Amygdala (tissue), 56 donors: ENCODE measurements at places on chromosomes 6 and 20.

DNA sequence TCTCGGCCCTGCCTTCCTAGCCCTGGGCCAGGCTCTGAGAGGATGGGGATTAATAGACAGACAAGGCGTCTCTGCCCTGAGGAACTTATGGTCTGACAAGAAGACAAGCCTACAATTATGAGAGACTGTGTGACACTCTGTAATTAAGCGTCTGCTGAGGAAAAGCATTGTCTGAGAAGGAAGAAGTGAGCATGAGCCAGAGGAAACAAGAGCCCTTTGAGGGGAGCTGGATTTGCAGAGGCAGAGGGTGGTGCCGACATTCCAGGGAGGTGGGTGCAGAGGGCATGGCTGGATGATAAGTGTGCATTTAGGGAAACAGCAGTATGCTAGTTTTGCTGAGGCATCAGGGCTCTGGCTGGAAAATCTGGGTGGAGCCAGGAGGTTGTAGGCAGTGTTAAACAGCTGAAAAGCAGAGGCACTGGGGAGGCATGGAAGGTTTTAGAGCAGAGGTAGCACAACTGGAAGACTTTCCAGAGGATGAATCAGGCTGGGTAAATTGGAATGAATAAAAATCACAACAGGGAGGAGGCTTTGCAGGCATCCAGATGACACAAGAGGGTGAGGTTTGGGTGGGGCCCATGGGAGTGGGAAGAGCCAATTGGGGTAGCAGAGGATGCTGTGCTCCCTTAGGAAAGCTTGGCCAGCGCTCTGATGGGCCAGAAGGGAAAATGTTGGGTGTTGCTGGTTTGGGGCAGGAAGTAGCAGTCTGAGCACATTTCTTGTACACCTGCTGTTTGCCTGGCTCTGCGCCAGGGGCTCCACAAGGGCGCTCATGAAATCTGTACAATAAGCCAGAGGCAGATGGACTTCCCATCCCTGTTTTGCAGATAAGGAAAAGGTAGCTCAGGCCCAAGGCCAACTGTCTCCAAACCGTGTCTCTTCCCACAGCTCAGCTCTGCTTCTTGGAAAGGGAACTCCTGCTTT is 74.0 kb upstream of the MYL9 start:
- no peak for DNase-seq

GRCh38 chr20:61723529-61724257 is 342.0 kb downstream of the TAF4 start:
- DNase-seq = no peak

GRCh38 chr6:111838749-111839484 is 34.3 kb downstream of the FYN start:
- DNase-seq = no peak

DNA sequence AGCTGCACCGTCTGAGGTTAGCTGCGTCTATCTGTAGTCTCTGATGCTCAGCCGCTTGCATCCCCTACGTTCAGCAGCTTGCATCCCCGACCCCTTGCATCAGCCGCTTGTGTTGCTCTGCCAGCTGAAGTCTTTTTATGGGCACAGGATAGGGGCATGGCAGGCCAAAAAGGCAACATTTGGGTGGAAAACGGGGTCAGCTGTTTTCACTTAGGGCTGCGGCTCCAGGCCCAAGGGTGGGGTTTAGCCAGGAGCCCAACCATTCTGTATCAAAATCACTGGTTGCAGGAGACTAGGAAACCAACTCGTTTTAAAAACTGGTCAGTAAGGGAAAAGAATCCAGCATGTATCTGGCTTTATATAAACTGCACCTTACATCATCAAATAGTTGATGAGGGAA is 49.9 kb downstream of the FAM50B start:
- DNase-seq = no peak

GRCh38 chr20:4876301-4876700 is 125.0 kb downstream of the SLC23A2 start:
- no peak for DNase-seq

DNA sequence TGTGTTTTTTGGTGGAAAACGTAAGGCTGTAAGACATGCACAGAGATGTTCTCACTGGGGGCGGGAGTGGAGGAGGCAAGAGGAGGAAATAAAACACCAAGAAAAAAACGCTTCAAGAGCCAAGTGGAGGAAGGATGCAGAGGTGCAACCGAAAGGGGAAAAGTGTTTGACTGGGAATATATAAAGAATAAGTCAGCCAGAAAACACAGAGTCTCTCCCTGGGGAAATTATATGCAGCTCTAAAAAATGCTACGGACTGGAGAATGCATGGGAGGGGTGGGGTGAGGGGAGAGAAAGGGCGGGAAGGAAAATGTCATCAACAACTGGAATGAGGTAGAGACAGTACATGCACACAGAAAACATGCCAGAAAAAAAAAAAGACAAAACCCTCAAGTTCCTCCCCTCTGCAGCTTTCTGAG is 133.5 kb downstream of the SCML4 start:
- DNase-seq = no peak

- DNase-seq = no peak
Observed at GRCh38 chr6:16243055-16243454, 4.7 kb downstream of the GMPR start.

DNA sequence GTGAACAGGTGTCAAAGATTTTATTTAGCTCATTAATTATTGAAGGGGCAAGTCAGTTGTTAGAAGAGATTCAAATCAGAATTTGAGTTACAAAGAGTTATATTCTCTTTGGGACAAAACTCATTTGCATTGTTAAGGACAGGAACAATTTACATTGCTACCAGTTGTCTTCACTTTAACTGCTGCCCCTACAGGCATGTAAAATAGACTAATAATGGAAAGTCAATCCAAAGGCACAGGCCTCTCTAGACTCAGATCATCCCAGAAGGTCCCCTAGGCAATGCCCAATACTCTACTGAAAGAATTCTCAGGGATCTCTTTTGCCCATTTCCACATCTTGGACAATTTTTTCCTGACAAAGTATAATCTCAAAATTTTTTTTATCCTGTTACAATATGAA is 95.7 kb downstream of the SCP2D1 start:
- no peak for DNase-seq

GRCh38 chr6:42774201-42774600 is 7.7 kb upstream of the BICRAL start:
- no peak for DNase-seq

- no peak for DNase-seq
Observed at GRCh38 chr6:33960345-33961313, 156.8 kb upstream of the MLN start.

DNA sequence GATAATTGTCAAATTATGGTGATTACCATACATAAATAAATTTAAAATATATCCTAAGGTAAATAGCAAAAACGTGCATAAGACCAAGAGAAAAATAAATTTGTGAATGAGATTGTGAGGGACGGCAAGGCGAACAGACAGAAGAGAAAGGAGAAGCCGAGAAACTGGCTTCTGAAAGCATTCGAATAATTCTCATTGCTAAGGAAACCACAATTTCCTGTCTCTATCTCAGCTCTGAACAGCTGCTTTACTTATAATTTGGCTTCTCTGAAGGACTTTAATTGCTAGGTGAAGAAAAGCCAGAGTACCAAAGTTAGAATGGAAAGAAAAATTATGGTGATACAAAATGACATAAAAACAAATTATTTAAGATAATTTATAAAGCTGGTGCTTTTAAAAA is 79.0 kb upstream of the RGS17 start:
- DNase-seq = no peak
